Right renal cortex interstitium (tissue), 3 donors: ENCODE measurements at places on chromosomes 6 and 20. TPM values are rescaled to one million over a fixed set of nuclear protein-coding genes. Genes with fewer than 3 reads are reported as not detected.

GRCh38 chr20:38120625-38120988 is 44.5 kb downstream of the TGM2 start:
- no peak for DNase-seq

GRCh38 chr6:167500961-167501360 is 176.1 kb downstream of the TTLL2 start:
- no peak for DNase-seq

DNA sequence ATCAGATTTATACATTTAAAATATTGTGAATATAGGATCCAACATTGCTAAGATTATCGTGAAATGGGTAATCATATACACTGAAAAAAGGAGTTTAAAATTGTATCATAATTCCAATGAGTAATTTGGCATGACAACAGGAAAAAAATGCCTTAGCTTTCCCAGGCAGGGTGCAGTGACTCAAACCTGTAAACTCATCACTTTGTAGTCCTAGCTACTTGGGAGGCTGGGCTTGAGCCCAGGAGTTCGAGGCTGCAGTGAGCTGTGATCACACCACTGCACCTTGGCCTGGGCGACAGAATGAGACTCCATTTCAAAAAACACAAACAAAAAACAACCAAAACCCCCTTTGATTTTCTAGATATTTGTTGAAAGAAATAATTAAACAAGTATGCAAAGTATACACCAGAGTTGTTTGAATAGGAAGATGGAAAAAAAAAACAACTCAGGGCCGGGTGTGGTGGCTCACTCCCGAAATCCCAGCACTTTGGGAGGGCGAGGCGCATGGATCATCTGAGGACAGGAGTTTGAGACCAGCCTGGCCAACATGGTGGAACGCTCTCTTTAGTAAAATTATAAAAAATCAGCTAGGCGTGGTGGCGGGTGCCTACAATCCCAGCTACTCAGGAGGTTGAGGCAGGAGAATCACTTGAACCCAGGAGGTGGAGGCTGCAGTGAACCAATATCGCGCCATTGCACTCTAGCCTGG is 98.7 kb downstream of the TRERF1 start:
- DNase-seq = no peak

DNA sequence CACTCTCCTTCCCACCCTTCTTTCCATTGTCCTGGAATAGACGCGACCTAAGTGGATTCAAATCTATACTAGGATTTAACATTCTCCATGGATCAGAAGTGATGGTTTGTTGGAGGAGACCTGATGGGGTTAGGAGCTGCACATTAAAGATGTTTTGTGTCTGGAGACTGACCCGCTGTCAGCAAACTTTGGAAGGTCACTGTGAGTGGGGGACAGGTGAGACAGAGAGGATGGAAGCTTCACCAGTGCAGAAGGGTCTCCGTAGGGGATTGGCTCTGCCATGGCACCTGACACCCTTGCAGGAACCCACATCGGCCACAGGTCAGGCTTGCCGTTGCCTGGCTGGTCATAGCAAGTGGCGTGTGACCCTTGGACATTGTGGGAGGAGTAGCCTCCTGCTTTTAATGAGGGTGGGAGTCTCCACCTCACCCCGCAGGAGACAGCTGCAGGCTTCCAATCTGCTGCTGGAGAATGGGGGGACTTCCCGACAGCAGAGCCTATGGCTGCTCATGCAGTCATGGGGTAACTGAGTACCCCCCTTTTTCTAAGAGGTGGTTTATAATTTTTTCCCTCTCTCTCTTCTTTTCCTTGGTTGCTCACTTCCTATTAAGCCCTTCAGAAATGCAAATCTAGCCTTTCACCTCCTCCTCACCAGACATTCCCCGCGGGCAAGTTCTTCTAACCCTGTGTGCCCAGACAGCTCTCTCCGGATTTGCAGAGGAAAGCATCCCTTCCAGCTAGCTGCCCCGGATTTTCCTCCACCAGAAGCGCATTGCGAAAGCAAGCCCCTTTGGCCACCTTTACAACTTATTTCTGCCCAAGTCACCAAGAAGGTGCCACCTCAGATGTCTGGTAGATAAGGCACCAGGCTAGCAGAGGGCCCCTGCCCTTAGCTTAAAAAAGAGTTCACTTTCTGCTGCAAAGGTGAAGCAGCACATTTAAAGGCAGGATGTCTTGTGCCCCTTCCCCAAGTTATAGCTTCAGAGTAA is 53.5 kb downstream of the DACT2 start:
- DNase-seq = no peak

GRCh38 chr20:35286077-35286898 is 1.7 kb upstream of the EIF6 start:
- DNase-seq = no peak

HMGCLL1 gene
- 2.5 TPM for polyA plus RNA-seq

PPP1R16B gene
- polyA plus RNA-seq = 8.3 TPM
